ENCODE measurements at places on chromosomes 7 and 10.

GRCh38 chr10:71742301-71743088, 22.9 kb upstream of the C10orf105 start:
- no peak for DNase-seq
- no peaks in the 10 kb centered on the region for H3K4me1 ChIP-seq
- no peaks in the 10 kb centered on the region for H3K36me3 ChIP-seq
- H3K27ac ChIP-seq: no peak overlapping the region

GRCh38 chr7:44541-44896, 147.9 kb upstream of the FAM20C start:
- H3K36me3 ChIP-seq: no peaks in the 10 kb centered on the region
- peak; percentile 14 for DNase-seq
- no peaks in the 10 kb centered on the region for H3K4me1 ChIP-seq
- H3K27ac ChIP-seq: no peak overlapping the region
- peaks cover 21% of the 10 kb centered on the region for H3K27me3 ChIP-seq
- no peak overlapping the region for H3K4me3 ChIP-seq

DNA sequence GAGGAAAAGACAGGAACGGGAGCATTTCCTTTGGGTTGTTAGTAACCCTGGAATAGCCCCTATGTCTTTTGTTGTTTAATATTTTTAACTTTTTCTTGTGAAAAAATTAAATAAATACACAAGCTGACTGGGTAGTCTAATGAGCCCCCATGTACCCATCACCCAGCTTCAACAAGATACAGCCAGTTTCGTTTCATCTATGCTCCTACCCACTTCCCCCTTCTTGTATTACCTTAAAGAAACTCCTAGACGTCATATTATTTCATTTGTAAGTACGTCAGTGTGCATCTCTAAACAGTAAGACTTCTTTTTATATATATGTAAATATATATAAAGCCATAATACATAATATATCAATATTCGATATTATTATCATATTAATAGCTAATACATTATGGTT, 42.8 kb upstream of the NUB1 start:
- H3K27ac ChIP-seq: no peak overlapping the region
- H3K36me3 ChIP-seq: no peaks in the 10 kb centered on the region
- H3K27me3 ChIP-seq: peaks cover 3% of the 10 kb centered on the region

DNA sequence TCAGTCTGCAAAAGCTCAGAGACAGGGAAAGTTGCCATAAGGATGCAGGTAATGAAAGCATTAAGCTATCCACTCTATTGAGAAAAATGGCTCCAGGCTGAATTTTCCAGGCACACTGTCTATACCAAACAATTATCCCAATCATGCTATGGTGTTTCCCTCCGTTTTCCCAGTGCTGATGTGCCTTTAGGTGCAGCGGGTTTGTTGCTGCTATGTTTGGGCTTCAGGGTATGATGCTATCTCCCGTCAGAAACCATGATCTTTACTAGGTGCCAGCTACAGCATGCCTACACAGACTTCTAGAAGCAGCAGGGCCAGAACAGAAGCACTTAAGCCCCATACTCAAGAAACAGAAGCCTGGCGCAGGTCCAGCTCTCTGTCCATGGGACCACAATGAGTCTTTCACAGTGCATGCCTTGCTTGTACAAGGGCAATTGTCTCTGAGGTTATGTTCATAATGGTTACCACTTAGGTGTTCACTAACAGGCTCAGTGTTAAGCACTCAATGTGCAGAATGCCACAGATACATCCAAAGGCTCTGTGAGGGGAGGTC, 19.4 kb downstream of the STEAP1B start:
- no peaks in the 10 kb centered on the region for H3K4me1 ChIP-seq
- no peaks in the 10 kb centered on the region for H3K36me3 ChIP-seq
- H3K4me3 ChIP-seq: no peak overlapping the region
- H3K27me3 ChIP-seq: no peaks in the 10 kb centered on the region
- H3K27ac ChIP-seq: no peak overlapping the region
- no peak for DNase-seq

DNA sequence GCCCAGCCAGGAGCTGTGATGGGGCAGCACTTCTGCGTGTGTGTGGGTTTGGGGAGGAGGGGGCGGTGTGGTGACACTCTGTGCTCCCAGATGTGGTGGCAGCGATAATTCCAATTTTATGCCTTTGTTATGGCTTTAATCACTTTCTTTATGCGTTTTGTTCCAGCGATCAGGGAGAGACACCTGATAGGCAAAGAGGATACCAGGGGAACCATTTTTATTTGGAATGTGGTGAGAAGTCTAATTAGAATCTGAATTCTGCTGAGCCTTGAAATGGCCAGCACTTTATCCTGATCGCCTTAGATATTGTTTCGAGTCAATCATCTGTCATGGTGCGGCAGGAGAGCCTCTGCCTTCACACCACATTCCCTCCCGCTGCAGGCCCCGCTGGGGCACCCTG, 79.5 kb downstream of the HIF1AN start:
- no peaks in the 10 kb centered on the region for H3K4me1 ChIP-seq
- no peak overlapping the region for H3K27ac ChIP-seq
- no peaks in the 10 kb centered on the region for H3K36me3 ChIP-seq

DNA sequence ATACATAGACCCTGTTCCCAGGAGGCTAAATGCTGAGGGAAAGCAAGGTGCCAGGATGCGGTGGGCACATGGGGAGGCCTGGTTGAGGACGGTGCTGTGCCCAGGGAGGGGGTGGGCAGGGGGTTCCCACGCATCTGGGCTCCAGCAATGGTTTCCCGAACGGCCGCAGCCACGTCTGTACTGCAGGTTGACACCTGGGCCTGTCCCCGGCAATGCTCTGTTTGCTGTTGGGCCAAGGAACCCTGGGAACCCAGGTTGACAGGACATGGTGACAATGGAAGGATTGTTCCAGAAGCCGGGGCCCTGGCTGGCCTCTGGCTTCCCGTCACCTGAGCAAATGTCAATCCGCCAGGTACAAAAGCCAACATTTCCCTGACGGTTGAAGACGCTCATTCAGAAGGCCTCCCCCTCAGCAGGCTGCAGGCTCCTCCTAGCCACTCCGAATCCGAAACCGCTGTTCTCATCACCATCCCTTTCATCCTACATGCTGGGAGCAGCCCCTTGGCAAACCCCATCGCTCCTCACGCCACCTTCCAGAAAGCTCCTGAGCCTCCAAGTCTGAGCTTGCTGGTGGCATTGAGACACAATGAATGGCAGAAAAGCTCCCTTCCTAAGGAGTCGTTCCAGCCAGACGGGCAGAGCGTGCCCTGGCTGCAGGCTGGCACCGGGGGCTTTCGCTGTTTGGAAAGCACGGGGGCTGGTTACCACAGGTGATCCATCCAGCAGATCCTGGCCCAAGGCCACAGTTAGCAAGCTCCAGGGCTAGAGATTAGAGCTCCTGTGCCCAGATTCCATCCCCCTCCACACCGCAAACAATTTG, 31.2 kb downstream of the SPOCK2 start:
- H3K36me3 ChIP-seq: no peaks in the 10 kb centered on the region
- no peak for DNase-seq
- peak overlapping the region; percentile 75 for H3K27ac ChIP-seq
- H3K27me3 ChIP-seq: no peaks in the 10 kb centered on the region
- peak overlapping the region; percentile 17 for H3K4me3 ChIP-seq

GRCh38 chr7:1748076-1748838, 78.2 kb downstream of the ELFN1 start:
- no peaks in the 10 kb centered on the region for H3K36me3 ChIP-seq
- H3K27me3 ChIP-seq: peaks cover 38% of the 10 kb centered on the region
- no peaks in the 10 kb centered on the region for H3K4me1 ChIP-seq
- DNase-seq: no peak

- H3K36me3 ChIP-seq: no peaks in the 10 kb centered on the region
- H3K4me1 ChIP-seq: no peaks in the 10 kb centered on the region
- H3K27ac ChIP-seq: no peak overlapping the region
- H3K27me3 ChIP-seq: no peaks in the 10 kb centered on the region
- H3K4me3 ChIP-seq: no peak overlapping the region
These were observed 134.8 kb downstream of the INHBA start for GRCh38 chr7:41568135-41568534.

GRCh38 chr10:13660551-13660920, 73.8 kb downstream of the PRPF18 start:
- H3K27me3 ChIP-seq: no peaks in the 10 kb centered on the region
- H3K4me1 ChIP-seq: no peaks in the 10 kb centered on the region
- no peaks in the 10 kb centered on the region for H3K36me3 ChIP-seq
- no peak overlapping the region for H3K4me3 ChIP-seq
- peak overlapping the region; percentile 30 for H3K27ac ChIP-seq

GRCh38 chr7:98641646-98642500, 24.8 kb downstream of the NPTX2 start:
- no peaks in the 10 kb centered on the region for H3K36me3 ChIP-seq
- H3K27ac ChIP-seq: no peak overlapping the region
- H3K27me3 ChIP-seq: no peaks in the 10 kb centered on the region

DNA sequence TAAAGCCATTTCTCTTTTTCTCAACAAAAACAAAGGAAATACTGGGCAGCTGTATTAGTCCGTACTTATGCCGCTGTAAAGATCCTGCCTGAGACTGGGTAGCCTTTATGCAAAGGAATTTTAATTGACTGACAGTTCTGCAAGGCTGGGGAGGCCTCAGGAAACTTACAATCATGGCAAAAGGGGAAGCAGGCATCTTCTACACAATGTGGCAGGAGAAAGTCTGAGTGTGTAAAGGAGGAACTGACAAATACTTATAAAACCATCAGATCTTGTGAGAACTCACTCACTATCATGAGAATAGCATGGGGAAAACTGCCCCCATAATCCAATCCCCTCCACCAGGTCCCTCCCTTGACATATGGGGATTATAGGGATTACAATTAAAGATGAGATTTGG, 264.3 kb downstream of the SEMA3A start:
- H3K27me3 ChIP-seq: no peaks in the 10 kb centered on the region
- no peaks in the 10 kb centered on the region for H3K36me3 ChIP-seq
- H3K4me1 ChIP-seq: no peaks in the 10 kb centered on the region
- H3K27ac ChIP-seq: no peak overlapping the region

DNA sequence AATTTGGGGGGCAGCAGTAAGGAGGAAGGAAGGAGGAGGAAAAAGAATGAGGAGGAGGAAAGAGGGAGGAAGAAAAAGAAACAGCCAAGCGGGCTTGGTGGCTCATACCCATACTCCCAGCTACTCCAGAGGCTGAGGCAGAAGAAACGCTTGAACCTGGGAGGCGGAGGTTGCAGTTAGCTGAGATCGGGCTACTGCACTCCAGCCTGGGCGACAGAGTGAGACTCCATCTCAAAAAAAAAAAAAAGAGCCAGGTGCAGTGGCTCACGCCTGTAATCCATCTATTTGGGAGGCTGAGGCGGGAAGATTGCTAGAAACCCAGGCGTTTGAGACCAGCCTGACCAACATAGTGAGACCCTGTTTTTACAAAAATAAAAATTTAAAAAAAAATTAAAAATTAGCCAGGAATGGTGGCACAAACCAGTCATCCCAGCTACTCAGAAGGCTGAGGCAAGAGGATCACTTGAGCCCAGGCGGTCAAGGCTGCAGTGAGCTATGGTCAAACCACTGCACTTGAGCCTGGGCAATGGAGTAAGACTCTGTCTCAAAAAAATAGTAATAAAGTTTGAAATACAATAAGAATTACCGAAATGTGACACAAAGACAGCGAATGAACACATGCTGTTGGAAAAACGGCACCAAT, 14.1 kb upstream of the CRCP start:
- DNase-seq: no peak
- no peaks in the 10 kb centered on the region for H3K4me1 ChIP-seq
- H3K27me3 ChIP-seq: no peaks in the 10 kb centered on the region
- no peaks in the 10 kb centered on the region for H3K36me3 ChIP-seq
- H3K4me3 ChIP-seq: peak overlapping the region; percentile 27

- H3K27me3 ChIP-seq: no peaks in the 10 kb centered on the region
- no peak overlapping the region for H3K27ac ChIP-seq
- no peaks in the 10 kb centered on the region for H3K4me1 ChIP-seq
- no peak for DNase-seq
- H3K4me3 ChIP-seq: no peak overlapping the region
These were observed 1199.1 kb upstream of the SORCS1 start for GRCh38 chr10:108363576-108363975.

- H3K36me3 ChIP-seq: no peaks in the 10 kb centered on the region
- no peak for DNase-seq
- H3K4me1 ChIP-seq: no peaks in the 10 kb centered on the region
- H3K4me3 ChIP-seq: peak within 1 kb of the TSS; percentile 81
These were observed at the start of gene ETV1 for GRCh38 chr7:13989126-13989948. Gene ETV1 (minus strand): TSS chr7:13989666. CDS start chr7:13989052, 614 bp downstream.

DNA sequence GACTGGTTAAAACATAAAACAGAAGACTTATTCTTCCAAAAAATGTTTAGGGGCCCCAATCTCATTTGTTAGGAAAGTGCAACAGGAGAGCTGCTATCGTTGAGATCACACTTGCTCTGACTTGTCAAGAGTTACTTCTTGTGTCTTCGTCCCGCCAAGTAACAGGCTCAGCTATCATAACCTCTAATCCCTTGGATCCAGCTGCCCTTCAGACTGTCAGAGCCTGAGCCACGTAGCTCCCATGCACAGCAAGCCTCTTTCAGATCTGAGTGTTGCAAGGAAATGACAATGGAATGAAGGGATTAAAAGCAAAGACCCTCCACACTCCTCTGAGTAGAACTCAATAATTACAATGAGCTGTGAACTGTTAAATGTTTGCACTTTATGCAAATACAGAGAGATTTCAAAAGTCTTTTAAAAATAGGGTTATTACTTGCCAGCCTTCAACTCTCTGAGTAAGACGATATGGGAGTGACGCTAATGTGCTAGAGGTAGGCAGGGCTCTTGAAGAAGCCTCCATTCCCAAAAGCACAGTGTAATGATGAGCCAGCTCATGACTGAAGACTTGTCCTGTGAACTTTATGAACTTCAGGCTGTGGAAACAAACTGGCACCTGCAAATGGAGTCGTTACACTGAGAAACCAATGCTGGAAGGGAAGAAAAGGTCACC, 28.4 kb upstream of the CDK13 start:
- no peaks in the 10 kb centered on the region for H3K27me3 ChIP-seq
- no peaks in the 10 kb centered on the region for H3K36me3 ChIP-seq
- no peak for DNase-seq
- H3K4me1 ChIP-seq: no peaks in the 10 kb centered on the region

DNA sequence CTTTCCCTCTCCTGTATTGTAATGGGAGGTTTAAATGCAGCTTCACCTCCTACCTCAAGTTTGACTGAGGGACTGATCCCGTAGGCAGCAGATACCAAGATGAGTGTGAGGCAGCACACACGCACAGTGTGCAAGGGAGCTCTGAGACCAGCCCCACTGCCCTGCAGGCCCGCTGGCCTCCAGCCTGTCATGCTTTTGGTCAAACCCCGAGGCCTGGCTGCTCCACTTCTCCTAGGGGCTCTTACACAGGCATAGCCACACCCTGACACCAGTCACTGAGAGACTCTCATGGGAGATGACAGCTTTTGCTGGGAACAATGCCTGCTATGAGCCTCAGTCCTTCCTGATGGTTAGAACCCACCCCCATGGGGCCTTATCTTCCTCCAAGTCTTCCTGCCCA, 27.6 kb downstream of the DRGX start:
- peaks cover 6% of the 10 kb centered on the region for H3K27me3 ChIP-seq
- H3K4me3 ChIP-seq: no peak overlapping the region
- no peak overlapping the region for H3K27ac ChIP-seq
- H3K4me1 ChIP-seq: no peaks in the 10 kb centered on the region
- H3K36me3 ChIP-seq: no peaks in the 10 kb centered on the region

GRCh38 chr7:129657363-129657762, 45.8 kb downstream of the NRF1 start:
- no peak overlapping the region for H3K27ac ChIP-seq
- H3K4me3 ChIP-seq: no peak overlapping the region
- no peaks in the 10 kb centered on the region for H3K4me1 ChIP-seq

Data from breast epithelium (tissue), 4 donors.